Foreskin keratinocyte (primary cell): ENCODE measurements at places on chromosomes 7 and 10.

- no peak for DNase-seq
Observed at GRCh38 chr10:95716466-95716865, 22.7 kb upstream of the TCTN3 start.

GRCh38 chr7:129084801-129085551, 30.1 kb upstream of the TNPO3 start:
- no peak for DNase-seq

DNA sequence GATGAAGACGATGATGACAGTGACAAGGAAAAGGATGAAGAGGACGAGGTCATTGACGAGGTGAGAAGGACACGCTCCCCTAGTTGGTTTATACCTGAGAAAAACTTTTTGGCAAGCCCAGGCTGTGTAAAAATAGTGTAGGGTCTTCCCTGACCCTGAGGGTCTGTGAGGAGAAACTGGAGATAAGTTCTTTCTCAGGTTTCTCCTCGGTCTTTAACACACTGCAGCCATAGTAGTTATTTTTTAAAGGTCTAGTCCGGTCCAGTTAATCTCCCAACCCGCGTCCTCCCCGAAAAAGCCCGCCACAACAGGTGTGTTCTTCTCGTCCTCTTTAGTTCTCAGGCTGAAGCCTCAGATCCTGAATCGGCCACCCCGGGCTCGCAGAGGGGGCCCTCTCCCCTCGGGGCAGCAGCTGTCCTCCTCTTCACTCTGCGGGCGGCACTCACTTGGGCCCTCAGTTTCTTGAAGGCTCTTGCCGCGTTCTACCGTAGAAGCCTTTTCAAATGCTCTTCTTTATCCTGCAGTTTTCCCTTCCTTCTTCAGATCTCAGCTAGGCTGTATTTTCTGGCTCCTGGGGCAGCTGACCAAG, 411 bp downstream of the BCCIP start:
- no peak for DNase-seq

GRCh38 chr10:70174058-70174741, 3.9 kb upstream of the SAR1A start:
- DNase-seq, result peak; percentile 20

DNA sequence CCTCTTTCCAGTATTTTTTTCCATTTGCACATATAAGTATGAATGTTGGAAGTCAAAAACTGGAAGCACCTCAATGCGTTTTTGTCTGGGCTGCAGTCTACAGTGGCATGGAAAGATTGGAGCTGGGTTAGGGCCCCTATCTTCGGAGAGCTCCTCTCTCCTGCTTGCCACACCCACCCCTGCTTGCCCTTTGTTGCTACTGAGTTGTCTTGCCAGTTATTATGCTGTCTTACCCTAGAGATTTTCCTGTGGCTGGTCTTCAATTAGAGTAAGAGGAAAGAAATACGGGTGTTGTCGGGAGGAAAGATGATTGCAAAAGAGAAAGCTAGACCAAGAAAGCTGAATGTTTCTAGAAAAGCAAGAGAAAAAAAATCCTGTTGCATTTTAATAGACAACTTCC, 228.9 kb upstream of the CELF2 start:
- no peak for DNase-seq

DNA sequence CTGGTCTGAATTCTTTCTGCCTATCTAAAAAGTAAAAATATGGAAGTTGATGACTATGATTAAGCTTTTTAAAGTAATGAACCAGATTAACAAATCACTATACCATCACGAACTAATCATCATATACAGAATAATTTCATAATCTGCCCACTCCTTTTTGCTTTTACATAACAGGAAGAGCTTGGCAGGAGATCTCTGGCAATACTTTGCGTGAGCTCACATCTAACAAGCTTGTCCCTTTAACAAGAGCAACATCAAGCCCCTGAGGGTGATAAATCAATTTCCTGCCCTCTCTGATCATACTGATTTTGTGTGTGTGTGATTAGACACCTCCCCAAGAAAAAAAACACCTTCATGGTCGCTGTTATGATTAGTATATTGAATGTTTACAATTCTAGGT, 143.5 kb upstream of the ASAH2 start:
- DNase-seq, result no peak

DNA sequence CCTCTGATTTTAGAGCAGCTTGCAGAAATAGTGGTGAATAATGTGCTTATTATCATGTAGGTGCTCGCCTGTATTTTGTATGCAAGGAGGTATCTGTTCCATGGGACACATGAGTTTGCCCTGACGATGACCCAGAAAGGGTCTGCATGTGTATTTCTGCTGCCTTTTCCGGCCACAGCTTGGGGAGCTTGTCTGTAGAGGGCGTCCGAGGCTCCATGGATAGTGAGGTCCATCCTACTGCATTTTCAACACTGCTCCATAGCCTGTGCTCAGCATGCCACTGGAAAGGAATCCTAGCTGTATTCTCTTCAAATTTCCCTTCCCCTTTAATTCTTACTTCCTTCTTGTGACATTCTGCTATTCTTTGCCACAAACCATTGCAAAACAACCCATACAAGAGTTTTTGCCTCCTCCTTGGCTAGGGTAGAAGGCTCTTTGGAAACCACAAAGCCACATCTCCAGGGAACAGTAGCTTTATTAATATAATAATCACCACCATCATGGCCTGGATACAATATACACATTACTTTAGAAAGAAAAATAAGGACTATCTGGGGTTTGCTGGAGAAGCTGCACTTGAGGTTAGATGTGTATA, 127.7 kb downstream of the DYNC1I1 start:
- DNase-seq, result no peak

- no peak for DNase-seq
Observed at GRCh38 chr7:100933734-100934133, 15.6 kb upstream of the MUC3A start.

DNA sequence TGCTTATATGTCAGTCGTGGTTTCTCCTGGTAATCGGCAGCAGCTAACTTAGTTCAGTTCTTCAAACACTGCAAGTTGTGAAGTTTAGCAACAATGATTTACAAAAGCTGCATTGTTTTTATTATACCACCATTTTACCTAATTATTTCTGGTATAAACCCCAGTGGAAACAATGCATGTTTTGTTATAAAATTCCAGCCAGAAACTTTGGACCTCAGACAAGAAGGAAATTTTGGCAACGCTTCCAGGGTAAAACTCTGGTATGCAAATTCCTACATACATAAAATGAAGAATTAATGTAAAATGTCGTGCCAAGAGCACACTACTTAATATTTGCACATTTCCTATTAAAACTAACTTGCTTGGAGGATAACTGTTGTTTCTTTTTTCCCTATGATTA, 277.4 kb upstream of the LYZL1 start:
- DNase-seq, result no peak

DNA sequence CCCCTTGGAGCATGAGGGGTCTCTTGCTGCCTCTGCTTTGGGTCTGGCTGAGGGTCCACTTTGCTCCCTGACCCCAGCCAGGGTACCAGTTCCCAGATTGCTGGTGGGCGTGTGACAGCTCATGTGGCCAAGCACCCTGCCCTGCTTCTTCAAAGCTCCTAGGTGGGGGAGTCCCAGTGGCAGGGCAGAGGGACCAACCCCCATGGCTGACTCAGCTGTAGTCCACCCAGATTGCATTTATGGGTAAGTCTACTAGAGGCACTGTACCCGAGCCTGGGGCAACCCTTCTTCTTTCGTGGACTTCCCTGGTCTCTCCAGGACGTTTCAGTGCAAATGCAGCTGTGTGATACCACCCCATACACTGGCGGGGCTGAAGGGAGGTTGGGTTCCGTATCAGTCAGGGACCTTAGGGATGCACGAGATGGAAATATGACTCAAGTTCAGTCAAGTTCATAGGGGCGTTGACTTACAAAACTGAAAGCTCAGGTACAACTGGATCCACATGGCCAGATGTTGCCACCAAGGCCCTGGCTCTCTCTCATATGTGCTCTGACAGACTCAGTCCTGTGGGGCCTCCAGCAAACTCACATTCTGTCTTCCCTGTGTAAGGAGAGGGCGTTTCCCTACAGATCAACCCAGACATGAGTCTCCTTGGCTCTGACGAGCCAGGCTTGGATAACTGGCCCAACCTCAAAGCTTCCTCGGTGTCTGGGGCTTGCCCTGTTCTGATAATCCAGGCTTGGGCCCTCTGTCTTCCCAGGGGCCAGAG, 13.6 kb downstream of the PTPRE start:
- DNase-seq, result no peak

DNA sequence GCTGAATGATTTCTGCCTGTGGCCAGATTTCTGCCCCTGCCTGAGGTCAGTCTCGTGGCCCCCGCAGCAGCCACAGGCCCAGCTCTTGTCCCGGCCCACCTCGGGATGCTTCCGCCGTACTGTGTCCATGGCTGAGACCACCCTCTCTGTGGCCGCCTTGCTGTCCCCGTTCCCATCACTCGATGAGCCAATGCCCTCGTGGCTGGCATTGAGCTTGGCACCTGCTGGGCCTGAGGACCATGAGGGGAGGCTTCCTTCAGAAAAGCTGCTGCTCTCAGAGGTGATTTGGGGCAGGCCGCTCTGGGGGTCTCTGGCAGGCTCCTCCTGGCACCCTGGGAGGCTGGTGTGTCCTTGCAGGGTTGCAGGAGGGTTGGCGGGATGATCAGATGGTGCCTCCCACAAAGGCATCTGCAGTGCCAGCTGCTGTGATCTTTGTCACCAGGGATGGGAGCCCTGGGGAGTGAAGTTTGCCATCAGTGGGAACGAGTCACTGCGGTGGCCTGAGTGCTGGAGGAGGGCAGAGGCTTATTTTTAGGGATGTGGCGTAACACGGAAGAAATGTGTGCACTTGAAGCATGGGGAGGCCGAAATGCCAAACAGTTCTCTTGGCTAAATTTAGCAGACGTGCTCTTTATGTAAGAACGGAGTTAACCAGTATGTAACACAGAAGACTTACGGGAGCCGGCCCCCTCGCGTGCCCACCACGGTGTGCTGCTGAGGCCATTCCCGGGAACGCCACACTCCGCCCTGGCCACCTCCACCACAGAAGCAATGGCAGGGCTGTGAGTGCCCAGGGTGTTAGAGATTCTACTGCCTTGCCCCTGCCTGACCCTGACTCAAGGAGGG, 47.7 kb downstream of the VIPR2 start:
- no peak for DNase-seq

DNA sequence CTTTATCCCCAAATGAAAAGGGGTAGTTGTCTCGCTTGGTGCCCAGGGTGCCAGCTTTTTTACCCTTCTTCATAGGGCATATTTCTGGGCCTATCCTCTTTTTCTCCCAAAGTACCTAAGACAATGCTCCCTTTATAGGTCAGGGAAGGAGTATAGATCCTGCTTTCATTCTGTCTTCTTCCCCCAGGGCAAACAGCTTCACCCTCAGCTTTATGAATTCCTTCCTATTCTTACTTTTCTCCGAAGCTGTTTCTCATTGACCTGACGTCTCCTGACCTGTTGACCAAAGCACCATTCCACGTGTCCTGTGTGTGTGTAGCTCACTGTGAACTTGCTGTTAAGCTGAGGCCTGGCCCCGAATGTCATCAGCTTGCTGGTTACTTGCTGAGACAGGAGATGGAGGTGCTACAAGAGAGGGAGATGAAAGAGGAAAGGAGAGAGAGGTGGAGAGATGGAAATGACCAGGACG, 48.9 kb downstream of the PYROXD2 start:
- no peak for DNase-seq

- DNase-seq, result no peak
Observed at GRCh38 chr10:110077436-110078130, 69.8 kb downstream of the ADD3 start.

- no peak for DNase-seq
Observed at GRCh38 chr7:28879105-28879504, 79.0 kb downstream of the TRIL start.

- peak; percentile 49 for DNase-seq
Observed at GRCh38 chr10:127151541-127151940, 44.9 kb downstream of the INSYN2A start.

GRCh38 chr10:12603766-12604470, 254.6 kb downstream of the CAMK1D start:
- DNase-seq, result no peak

GRCh38 chr7:7323352-7323751, 141.0 kb downstream of the C1GALT1 start:
- DNase-seq, result no peak

DNA sequence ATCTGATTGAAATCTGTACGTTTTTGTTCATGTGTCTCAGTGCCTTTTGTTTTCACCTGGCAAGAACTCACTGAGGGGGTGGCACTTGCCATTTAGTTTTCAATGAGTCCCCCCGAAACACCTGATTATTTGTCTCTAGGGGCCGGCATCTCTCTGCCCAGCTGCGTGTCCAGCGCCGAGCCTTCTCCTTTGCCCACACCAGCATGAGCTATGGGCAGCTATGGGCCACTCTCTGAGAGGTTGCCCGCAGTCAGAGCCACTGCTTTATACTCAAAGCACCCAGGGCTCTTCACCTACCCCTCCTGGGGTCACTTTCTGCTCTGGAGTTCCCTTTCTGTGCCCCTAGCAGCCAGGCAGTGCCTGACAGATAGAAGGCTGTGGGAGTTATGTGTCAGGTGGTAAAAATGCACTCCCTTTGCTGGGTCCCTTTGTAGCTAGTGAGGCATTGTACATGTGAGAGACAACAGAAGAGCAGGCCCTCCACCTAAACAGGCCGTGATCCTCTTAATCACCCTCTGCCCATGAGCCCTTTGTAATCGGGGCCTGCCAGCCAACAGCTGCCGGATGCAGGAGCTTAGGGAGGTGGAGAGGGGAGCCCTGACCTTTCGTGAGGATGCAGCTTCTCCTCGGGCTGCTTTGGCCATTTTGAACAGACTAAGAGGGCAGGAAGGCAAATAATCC, 133.1 kb upstream of the NPS start:
- no peak for DNase-seq

GRCh38 chr7:138345567-138345966, 114.5 kb upstream of the TRIM24 start:
- DNase-seq, result no peak

DNA sequence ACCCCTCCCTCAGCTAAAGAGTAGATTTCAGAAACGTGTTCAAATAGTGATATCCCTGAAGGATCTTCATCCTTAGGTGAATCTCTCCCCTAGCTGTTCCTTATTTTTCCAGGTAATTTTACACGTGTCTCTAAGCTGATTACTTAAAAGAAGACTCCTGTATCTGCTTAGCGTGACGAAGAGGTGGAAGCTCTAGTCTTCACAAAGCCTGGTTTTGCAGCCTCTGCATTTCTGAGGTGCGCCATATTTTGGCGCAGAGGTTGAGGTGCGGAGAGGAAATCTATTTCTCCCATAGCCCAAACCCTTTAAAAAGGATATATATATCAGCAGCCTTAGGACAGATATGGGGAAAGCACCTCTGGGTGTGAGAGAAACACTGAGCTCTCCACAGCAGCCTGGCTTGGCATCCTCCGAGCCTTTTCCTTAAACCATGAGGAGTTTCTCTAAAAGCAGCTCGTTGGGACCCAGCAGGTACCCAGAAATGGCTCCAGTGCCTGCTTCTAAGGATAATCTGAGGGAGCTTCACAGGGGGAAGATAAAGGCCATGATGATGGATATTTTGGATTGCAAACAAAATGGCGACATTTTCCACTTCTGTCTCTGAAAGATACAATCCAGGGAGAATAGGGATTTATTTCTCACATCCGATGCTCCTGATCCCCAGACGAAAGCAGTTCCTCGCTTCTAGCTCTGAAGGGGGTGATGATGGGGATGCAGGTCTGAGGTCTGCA, 3.0 kb upstream of the HOXA2 start:
- DNase-seq, result no peak
